ENCODE measurements at places on chromosomes 3 and 15.

DNA sequence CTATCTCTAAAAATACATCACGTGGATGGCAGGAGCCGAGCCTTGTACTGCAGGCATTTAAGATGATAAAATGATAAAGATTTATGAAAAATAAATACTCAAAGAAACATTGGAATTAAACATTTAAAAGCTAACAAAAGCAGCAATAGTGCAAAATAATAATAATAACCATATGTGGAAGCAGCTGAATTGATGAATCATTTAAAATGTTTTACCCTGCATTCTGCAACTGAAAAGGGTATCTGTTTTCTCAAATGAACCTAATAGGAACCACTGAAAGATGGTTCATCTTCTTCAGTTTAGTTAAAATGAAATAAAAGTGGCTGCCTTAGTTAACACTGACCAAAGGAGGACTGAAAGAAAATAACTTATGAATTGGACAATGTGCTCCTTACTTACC lies 436.1 kb downstream of the TUSC7 start:
- DNase-seq = no peak

- no peak for DNase-seq
Observed at GRCh38 chr3:156793851-156794250, 32.3 kb upstream of the LEKR1 start.

DNA sequence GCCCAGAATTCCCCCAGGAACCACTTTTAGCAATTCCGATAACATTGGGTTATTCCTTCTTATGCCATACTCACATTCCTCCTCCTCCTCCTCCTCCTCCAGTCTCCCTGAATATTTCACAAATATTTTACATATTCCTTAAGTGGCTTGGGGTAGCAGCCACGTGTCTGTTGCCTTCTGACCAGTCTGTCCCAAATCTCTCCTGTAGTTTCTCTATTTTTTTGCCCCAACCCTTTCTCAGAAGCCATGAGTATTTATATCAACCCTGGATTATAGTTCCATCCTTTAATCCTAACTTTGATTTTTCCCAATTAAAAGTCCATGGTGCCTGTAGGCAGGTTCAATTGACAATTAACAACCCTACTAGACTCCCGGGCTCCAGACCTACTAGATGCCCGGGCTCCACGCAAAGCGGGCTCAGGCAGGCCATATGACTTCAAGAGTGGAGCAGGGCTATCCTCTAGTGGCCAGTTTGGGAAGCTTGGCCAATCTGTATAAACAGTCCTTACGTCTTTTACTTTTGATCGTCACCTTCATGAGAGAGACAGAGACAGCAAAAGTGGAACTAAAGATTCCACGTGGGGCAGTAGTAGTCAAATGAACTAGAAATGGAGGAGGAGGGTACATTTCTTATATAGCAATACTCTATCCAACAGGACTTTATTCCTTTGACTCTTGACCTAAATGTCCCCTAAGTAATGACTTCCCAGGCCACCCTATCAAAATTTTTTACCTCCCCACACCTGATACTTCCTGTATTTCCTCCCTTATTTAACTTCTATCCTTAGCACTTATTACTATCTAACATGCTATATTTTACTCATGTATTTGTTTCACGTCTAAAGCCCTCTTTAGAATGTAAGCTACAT lies 69.7 kb downstream of the USF3 start:
- DNase-seq = no peak

GRCh38 chr15:97026781-97027180 lies 696.3 kb downstream of the NR2F2 start:
- no peak for DNase-seq

GRCh38 chr15:70093070-70093469 lies 4.6 kb downstream of the TLE3 start:
- DNase-seq = no peak

- no peak for DNase-seq
Observed at GRCh38 chr3:178750639-178751300, 214.5 kb downstream of the KCNMB2 start.

DNA sequence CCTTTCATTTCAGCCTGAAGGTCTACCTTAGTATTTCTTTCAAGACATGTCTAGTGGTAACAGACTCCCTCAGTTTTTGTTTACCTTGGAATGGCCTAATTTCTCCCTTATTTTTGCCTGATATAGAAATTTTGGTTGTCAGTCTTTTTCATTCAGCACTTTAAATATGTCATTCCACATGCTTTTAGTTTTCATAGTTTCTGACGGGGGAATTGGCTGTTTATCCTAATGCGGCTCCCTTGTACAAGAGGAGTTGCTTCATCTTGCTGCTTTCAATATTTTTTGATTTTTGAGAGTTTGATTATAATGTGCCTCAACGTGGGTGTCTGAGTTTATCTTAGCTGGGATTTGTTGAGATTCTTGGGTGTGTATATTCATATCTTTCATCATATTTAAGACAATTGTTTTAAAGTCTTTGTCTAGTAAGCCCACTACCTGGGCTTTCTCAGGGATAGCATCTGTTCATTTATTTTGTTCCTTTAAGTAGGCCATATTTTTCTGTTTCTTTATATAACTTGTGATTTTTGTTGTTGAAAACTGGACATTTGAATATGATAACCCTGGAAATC lies 51.1 kb upstream of the PYDC2 start:
- DNase-seq = no peak

GRCh38 chr15:45603881-45604280 lies 16.7 kb downstream of the BLOC1S6 start:
- DNase-seq = no peak
